Activated naive CD4-positive, alpha-beta T cell treated with anti-CD3 and anti-CD28 coated beads, Interleukin-2, amount 50 U/mL, for 72 hours (primary cell): ENCODE measurements at places on chromosomes 3 and 15.

- DNase-seq = no peak
These were observed 57.6 kb downstream of the GAP43 start for GRCh38 chr3:115680803-115681345.

- no peak for DNase-seq
These were observed 273.0 kb downstream of the DIPK2A start for GRCh38 chr3:144244662-144245061.

GRCh38 chr3:36196058-36196457 lies 184.2 kb upstream of the STAC start:
- DNase-seq = no peak

GRCh38 chr3:2659896-2660295 lies 450.3 kb downstream of the IL5RA start:
- DNase-seq = no peak

- DNase-seq = no peak
These were observed 192.4 kb upstream of the RORA start for GRCh38 chr15:61421470-61421869.

DNA sequence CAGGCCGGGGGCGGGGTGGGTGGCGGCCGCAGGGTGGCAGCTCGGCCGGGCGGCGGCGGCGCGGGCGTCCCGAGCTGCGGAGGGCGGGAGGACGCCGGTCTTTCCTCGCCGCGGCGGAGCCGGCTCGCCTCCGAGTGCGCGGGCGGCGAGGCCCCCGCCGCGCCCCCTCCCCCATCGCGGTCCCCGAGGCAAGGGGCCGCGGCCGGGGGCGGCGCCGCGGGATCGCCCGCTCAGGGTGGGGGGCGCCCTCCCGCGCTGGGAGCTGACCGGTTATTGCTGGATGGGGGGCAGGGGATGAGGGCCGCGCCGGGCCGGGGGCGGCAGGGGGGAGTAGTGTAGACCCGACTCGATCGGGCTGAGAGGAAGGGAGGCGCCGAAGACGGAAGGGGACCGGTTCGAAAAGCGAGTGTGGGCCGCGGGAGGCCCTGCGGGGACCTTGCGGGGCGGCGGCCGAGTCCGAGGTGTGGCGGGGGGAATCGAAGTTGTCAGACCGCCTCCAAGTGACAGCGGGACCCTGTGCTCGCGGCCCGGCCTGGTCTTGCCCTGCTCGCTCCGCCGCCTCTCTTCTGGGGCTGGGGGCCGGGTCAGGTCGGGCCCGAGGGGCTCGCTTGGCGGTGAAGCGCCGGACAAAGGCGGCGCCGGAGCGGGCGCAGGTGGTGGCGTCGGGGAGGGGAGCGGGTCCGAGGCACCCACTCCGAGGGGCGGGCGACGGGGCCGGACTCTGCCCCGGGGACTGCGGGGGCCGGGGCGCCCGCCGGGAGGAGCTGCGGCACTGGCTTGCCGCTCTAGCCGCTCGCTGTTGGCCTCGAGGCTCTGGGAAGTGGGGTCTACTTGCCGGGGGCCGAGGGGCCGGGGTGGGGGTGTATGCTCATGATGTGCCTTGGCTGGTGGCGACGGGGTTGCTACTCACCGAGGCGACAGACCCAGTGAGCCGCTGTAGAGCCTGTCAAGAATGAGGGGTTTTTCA lies 1.1 kb downstream of the BAHD1 start:
- DNase-seq = no peak

GRCh38 chr3:81170298-81170697 lies 591.1 kb downstream of the GBE1 start:
- DNase-seq = no peak
